Esophagus squamous epithelium (tissue), 5 donors: ENCODE measurements at places on chromosomes 4 and X.

- H3K4me1 ChIP-seq, result no peaks in the 10 kb centered on the region
- no peak overlapping the region for H3K4me3 ChIP-seq
- no peak overlapping the region for H3K27ac ChIP-seq
- H3K36me3 ChIP-seq, result no peaks in the 10 kb centered on the region
These were observed 273.9 kb downstream of the AFF2 start for GRCh38 chrX:148774276-148774675.

- no peaks in the 10 kb centered on the region for H3K4me1 ChIP-seq
- peak overlapping the region; percentile 58 for H3K4me3 ChIP-seq
- peaks cover 30% of the 10 kb centered on the region for H3K27me3 ChIP-seq
- peak overlapping the region; percentile 82 for H3K27ac ChIP-seq
These were observed 816 bp downstream of the EREG start for GRCh38 chr4:74365761-74366160.

DNA sequence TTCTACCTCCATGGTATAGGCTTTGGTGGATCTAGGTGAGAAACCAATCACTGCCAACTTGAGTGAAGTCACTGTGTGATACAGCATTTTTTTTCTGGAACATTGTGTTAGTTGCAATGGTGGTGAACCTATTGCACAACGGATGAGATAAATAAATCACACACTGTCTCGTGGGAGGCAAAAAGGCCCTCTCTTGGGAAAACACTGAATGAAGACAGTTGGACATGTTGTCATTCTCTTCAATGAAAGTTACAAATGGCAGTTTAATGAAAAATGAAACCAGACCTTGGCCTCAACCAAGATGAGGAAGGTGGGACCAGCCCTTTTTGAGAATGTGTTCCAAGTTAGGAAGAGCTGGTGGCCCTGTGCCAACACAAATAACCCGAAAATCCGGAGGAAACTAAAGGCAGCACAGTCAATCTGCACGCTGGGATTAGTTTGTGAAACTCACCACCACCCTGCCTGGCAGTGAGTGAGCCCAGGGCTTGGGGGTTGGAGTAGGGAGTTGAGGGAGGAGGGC, 5.4 kb upstream of the ADGRG2 start:
- H3K4me1 ChIP-seq, result no peaks in the 10 kb centered on the region
- H3K27me3 ChIP-seq, result no peaks in the 10 kb centered on the region
- DNase-seq, result no peak
- H3K27ac ChIP-seq, result no peak overlapping the region
- H3K36me3 ChIP-seq, result no peaks in the 10 kb centered on the region

GRCh38 chr4:55483315-55483714, 63.4 kb downstream of the CLOCK start:
- no peaks in the 10 kb centered on the region for H3K36me3 ChIP-seq
- no peak overlapping the region for H3K27ac ChIP-seq
- H3K4me3 ChIP-seq, result no peak overlapping the region
- H3K27me3 ChIP-seq, result no peaks in the 10 kb centered on the region
- no peak for DNase-seq

DNA sequence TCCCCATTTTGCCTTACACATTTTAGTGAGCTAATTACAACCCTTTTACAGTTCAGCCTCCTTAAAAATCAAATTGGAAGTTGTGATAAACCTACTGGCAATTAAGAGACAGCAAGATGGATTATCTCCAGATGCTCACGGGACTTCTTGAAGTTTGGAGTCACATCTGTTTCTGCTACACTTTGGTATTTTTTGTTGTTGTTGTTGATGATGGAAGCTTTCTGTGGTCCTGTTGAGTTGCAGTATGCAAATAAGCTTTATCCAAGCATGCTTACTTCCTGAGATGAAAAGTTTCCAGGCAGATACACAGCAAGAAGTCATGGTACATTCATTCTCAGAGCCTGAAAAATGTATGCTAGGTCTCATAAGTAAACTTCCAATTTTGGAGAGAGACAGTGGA, 670.0 kb upstream of the AMOT start:
- H3K27ac ChIP-seq, result no peak overlapping the region
- no peak overlapping the region for H3K4me3 ChIP-seq
- H3K36me3 ChIP-seq, result no peaks in the 10 kb centered on the region
- no peaks in the 10 kb centered on the region for H3K4me1 ChIP-seq
- H3K27me3 ChIP-seq, result no peaks in the 10 kb centered on the region
- no peak for DNase-seq

- H3K27ac ChIP-seq, result no peak overlapping the region
- H3K4me1 ChIP-seq, result no peaks in the 10 kb centered on the region
- no peaks in the 10 kb centered on the region for H3K27me3 ChIP-seq
- DNase-seq, result no peak
These were observed 58.9 kb downstream of the NAF1 start for GRCh38 chr4:163107754-163108153.

DNA sequence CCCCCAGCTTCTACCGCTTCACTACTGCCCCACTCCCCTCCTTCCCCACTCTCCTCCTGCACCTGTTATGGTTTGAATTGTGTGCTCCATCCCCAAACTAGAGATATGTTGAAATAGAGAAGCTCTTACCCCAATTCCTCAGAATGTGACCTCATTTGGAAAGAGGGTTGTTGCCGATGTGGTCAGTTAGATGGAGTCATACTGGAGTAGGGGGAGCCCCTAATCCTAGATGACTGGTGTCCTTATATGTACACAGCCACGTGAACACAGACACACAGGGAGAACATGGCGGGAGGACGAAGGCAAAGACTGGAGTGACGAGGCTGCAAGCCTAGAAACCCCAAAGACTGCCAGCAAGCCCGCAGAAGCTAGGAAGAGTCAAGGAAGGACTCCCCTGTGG, 84.3 kb downstream of the FHDC1 start:
- no peak overlapping the region for H3K4me3 ChIP-seq
- no peaks in the 10 kb centered on the region for H3K36me3 ChIP-seq
- no peaks in the 10 kb centered on the region for H3K27me3 ChIP-seq
- H3K4me1 ChIP-seq, result no peaks in the 10 kb centered on the region
- DNase-seq, result no peak

GRCh38 chr4:40040908-40041307, 15.7 kb upstream of the N4BP2 start:
- H3K4me1 ChIP-seq, result no peaks in the 10 kb centered on the region
- H3K36me3 ChIP-seq, result no peaks in the 10 kb centered on the region
- DNase-seq, result no peak

- H3K27ac ChIP-seq, result no peak overlapping the region
- H3K4me3 ChIP-seq, result no peak overlapping the region
- H3K36me3 ChIP-seq, result no peaks in the 10 kb centered on the region
- no peaks in the 10 kb centered on the region for H3K27me3 ChIP-seq
- H3K4me1 ChIP-seq, result no peaks in the 10 kb centered on the region
These were observed 30.1 kb upstream of the PRDX4 start for GRCh38 chrX:23637187-23637586.

DNA sequence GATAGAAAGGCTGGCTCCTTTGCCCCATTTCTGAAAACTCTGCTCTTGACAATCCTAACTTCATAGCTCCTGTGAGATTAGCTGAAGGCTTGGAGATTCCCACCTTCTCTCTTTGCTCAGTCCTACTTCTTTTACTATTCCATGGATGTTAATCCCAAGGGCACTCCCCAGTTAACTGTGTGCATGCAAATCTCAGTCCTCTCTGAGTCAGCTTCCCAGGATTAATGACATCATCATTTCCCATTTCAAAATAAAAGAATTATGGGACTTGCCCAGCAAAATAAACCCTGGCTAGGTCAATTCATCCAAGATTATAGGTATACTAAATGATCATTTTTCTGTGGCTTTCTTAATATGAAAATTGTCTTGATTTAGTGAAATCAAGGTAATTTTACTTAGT, 328.6 kb upstream of the NR3C2 start:
- H3K36me3 ChIP-seq, result no peaks in the 10 kb centered on the region
- no peaks in the 10 kb centered on the region for H3K4me1 ChIP-seq
- no peak overlapping the region for H3K27ac ChIP-seq
- DNase-seq, result no peak
- H3K4me3 ChIP-seq, result no peak overlapping the region

GRCh38 chr4:76882630-76883029, 15.3 kb downstream of the SOWAHB start:
- peak overlapping the region; percentile 40 for H3K27ac ChIP-seq
- H3K27me3 ChIP-seq, result no peaks in the 10 kb centered on the region
- H3K4me3 ChIP-seq, result no peak overlapping the region
- no peak for DNase-seq
- H3K4me1 ChIP-seq, result no peaks in the 10 kb centered on the region

- no peak for DNase-seq
- no peaks in the 10 kb centered on the region for H3K27me3 ChIP-seq
- H3K4me3 ChIP-seq, result no peak overlapping the region
- H3K36me3 ChIP-seq, result no peaks in the 10 kb centered on the region
- H3K27ac ChIP-seq, result no peak overlapping the region
These were observed 10.2 kb upstream of the GRIA3 start for GRCh38 chrX:123173833-123174232.

DNA sequence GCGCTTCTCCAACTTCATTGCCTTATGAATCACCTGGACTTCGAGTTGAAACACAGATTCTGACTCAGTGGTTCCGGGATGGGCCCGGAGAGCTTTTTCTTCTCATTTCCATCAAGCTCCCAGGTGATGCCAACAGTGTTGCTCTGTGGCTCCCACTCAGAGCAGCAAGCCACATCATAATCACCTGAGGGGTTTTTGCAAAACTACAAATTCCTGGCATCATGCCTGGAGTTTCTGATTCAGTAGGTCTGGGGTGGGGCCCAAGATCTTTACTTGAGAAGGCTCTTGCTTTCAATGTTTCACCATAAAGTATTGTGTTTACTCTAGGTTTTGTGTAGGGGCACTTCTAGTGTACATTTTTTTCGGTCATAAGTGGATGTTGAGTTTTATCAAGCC, 7.0 kb downstream of the MTM1 start:
- no peak for DNase-seq
- H3K4me1 ChIP-seq, result peaks cover 31% of the 10 kb centered on the region

GRCh38 chrX:145190801-145191389, 56.4 kb upstream of the SPANXN1 start:
- no peak for DNase-seq
- H3K27ac ChIP-seq, result no peak overlapping the region
- H3K27me3 ChIP-seq, result no peaks in the 10 kb centered on the region
- H3K36me3 ChIP-seq, result no peaks in the 10 kb centered on the region
- H3K4me3 ChIP-seq, result no peak overlapping the region

DNA sequence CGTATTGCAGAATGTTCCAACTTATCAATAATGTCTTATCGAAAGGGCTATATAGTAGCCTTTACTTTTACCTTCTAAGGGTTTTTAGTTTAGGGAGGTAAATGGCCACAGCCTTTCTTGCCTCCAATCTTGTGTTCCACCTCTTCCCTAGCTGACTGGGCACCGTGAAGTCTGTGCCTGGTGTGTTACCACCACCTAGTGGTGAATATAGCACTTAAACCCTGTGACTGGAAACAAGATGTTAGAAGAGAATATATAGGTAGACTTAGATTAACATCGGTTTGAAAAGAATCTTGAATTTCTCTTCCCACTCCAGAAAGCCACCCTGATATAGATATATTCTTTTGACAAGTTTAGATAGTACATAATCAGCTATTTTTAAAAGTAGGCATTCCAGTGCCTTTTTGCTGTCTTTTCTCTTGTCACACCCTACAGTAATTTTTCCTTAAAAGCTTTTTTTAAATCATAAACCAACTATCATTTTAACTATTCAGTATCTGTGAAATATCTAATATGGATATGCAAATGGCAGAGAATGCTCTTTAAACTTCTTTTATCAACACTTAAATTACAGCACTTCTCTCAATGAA, 27.8 kb upstream of the ADH7 start:
- H3K36me3 ChIP-seq, result no peaks in the 10 kb centered on the region
- no peaks in the 10 kb centered on the region for H3K4me1 ChIP-seq
- DNase-seq, result no peak
- H3K4me3 ChIP-seq, result no peak overlapping the region
- H3K27ac ChIP-seq, result no peak overlapping the region

- H3K4me1 ChIP-seq, result peaks cover 17% of the 10 kb centered on the region
- no peak overlapping the region for H3K27ac ChIP-seq
- no peak for DNase-seq
- no peaks in the 10 kb centered on the region for H3K36me3 ChIP-seq
- no peaks in the 10 kb centered on the region for H3K27me3 ChIP-seq
These were observed 76.0 kb upstream of the GPM6B start for GRCh38 chrX:13892856-13893255.

- H3K27ac ChIP-seq, result no peak overlapping the region
- DNase-seq, result no peak
- no peak overlapping the region for H3K4me3 ChIP-seq
These were observed 5.0 kb downstream of the HGFAC start for GRCh38 chr4:3446631-3447320.

DNA sequence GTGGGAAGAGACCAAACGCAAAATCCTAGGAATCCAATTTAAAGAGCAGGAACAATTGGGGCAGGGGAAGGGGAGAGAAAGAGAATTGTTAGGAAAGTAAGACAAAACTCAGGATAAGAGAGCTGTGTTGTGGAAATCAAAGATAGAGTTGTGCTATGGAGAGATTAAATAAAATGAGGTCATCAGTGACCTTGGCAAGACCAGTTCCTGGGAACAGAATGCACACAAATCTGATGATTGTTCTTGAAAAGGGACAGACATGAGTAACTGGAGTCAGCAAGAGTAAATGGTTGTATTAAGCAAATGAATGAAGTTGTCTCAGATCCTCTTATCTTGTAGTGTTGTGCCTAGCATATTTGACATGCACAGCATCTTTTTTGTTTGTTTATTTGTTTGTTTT, 267.4 kb downstream of the IL1RAPL1 start:
- DNase-seq, result no peak
- no peaks in the 10 kb centered on the region for H3K36me3 ChIP-seq
- no peak overlapping the region for H3K27ac ChIP-seq
- H3K4me3 ChIP-seq, result no peak overlapping the region
- no peaks in the 10 kb centered on the region for H3K4me1 ChIP-seq

DNA sequence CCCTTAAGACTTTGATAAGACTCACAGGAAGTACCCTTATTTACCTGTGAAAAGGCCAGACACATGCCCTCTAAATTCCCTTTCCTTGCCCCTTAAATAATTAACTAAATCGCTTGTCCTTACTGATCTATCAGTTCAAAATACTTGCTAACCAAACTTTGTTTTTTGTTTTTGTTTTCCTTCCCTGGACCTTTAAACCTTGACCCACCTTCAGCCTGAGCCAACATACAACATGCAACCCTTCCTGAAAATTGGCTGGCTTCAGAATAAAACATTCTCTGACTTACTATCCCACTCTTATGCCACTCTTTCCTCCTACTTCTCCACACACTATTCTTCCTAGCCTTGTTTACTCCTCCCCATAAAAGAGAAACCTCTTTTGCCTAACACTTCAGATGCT, 448.1 kb upstream of the TRAM1L1 start:
- no peaks in the 10 kb centered on the region for H3K27me3 ChIP-seq
- no peak for DNase-seq
- H3K4me3 ChIP-seq, result no peak overlapping the region
- no peaks in the 10 kb centered on the region for H3K36me3 ChIP-seq
- no peak overlapping the region for H3K27ac ChIP-seq

DNA sequence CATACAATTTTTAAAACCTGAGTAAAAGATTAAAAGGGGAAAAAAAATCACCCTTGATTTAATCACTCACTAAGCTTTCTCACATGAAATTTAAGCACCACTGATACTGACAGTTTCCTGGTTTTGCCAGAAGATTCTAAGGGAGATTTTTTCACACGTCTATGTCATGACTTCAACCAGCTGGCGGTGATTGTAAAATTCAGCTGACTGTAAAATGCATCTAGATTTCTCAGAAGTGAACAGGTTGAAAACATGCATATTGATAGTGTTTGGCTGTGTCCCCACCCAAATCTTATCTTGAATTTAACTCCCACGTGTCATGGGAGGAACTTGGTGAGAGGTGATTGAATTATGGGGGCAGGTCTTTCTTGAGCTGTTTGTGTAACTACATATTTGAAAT, 566.8 kb downstream of the PCDH18 start:
- H3K27me3 ChIP-seq, result no peaks in the 10 kb centered on the region
- H3K36me3 ChIP-seq, result no peaks in the 10 kb centered on the region
- H3K4me3 ChIP-seq, result no peak overlapping the region
- no peaks in the 10 kb centered on the region for H3K4me1 ChIP-seq
- no peak overlapping the region for H3K27ac ChIP-seq
- no peak for DNase-seq
